ENCODE measurements at places on chromosomes 16 and 17. TPM values are rescaled to one million over a fixed set of nuclear protein-coding genes. Genes with fewer than 3 reads are reported as not detected.

- ATAC-seq, result no peak
Observed at GRCh38 chr17:77329741-77330531, 189.2 kb downstream of the SEC14L1 start.

DNA sequence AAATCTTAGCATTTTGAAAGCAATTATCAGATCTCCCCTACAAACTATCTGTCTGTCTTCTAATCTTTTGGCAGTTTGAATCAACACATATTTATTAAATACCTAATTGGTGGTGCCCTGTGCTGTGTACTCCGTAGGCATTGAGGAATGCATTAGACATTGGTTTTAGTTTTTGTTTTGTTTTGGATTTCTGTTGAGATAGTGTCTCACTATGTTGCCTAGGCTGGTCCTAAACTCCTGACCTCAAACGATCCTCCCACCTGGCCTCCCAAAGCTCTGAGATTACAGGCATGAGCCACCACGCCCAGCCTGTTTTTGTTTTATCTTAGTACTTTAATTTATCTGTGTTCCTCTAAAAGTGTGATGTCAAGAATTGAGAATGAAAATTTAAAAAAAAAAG lies 124.8 kb upstream of the RBL2 start:
- no peak for ATAC-seq

GRCh38 chr17:61240851-61241468 lies 158.7 kb upstream of the TBX2 start:
- ATAC-seq, result no peak

- ATAC-seq, result no peak
Observed at GRCh38 chr17:8188263-8188839, 1.6 kb downstream of the BORCS6 start.

DNA sequence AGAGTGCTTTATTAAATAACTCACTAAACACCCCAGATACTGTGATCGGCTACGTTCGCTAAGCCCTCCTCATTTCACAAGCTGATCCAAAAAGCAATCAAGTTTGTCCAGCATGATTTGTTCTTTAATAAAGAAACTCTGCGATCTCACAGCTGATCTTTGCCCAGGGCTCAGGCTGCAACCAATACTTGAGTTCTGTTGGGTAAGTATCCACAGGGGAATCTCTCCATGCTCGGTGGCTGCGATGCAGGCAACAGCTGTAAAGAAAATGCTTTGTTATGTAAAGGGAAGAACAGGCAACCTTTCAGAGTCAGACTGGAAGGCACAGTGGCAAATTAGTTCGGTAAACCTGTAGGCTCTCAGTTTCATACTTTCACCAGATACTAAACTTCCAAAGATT lies 67.5 kb downstream of the SHISA6 start:
- no peak for ATAC-seq

DNA sequence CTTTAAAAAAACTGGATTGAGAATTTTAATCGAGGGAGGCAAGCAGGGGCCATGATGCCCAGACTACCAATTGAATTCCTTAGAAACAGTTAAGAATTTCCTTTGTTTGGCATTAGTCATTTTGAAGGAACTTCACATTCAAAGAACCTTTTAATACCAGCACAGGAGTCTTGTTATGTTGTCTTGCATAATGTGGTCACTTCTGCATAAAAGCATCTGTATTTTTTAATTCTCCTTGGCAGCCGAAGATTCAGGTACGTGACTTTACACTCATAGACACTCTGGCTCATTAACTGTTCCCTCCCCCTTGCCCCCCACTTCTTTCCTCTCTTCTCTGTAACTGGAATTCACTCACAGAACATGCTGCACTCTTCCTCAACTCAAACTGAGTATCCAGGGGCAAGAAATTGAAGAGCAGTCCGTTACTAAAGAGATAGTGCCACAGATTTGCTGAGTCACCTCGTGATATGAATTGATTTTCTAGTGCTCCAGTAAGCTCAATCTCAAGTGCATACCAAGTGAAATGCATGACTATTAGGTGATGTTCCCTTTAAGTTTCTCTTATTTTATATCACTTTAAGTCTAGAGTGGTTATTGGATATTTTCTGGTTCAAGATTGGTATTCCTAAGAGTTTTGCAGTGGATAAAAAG lies 572.2 kb upstream of the SOX9 start:
- ATAC-seq, result no peak

DNA sequence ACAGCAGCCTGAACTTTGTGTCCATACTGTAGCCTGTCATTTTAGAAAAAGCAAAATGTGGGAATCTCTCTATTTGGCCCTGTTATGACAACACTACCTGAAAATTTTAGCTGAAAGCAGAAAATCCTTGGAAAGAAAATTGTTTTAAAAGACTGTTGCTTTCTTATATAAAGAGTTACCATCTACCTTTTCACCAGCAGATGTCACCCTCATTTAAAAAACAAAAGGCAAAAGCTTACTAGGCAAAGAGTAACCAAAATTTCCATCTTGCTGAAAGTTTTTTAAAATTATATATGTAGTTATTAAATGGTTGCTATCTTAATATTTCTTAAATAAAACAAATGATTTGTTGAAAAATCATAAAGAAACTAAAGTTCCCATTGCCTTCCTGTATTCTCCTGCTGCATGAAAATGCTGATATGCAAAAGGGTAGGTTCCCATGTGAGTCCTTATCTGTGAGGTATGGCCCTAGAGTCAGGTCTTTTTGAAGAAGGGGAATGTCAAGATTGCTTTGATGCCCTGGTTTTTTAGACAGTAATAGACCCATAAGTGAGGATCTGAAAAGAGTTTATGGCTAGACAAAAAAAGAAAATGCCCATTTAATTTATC lies 61.0 kb downstream of the TNRC6C start:
- ATAC-seq, result no peak

- no peak for ATAC-seq
Observed at GRCh38 chr17:40188694-40189093, 11.4 kb downstream of the RAPGEFL1 start.

- no peak for ATAC-seq
Observed at GRCh38 chr16:66741950-66742808, 9.2 kb downstream of the DYNC1LI2 start.

- ATAC-seq, result no peak
Observed at GRCh38 chr16:60810250-60810649, 1226.0 kb downstream of the CDH8 start.

GRCh38 chr17:50421308-50422051 lies 4.5 kb upstream of the ACSF2 start:
- ATAC-seq, result no peak

DNA sequence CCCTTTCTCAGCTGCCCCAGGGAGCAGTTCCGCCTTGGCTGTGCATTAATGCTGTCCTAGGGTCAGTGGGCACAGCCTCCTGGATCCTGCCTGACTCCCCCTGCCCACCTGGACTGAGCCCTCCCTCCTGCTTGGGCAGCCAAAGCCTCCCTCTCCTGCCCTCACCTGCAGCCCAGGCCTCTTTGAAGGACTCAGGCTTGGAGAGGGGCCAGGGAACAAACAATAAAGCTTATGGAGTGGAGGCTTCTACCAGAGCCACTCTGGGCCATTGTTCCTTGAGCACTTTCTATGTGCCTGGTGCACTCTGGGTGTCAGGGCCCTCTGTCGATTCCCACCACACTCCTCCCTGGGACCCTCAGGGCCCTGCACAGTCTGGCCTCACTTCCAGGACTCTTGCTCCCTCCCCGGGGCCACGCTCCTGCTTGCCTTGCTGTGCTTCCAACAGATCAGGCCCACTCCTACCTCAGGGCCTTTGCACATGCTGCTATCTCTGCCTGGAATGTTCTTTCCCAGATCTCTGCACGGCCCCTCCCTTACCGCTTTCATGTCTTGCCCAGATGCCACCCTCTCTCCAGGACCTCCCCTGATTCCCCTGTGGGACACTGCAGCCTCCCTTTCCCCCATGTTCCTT lies 5.0 kb downstream of the KCNJ12 start:
- no peak for ATAC-seq

DNA sequence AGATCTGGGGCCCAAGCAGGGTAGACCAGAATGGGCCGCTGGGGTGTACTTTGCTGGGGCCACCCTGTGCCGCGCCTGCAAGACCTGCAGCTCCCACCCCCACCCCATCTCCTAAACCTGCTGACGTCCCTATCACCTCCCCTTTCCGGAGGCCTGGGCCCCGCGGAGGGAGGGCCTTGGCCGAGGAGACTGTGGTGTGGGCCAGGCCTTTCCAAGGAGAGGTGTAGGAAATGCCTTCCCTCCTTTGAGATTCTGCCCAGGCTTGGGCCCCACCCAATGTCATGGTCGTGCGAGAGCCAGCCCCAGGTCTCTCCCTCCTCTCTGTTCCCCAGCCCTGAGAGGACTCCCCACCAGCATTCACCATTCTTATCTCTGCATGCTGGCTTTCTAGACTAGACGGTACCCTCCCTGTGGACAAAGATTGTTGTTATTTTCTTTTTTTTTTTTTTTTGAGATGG lies 3.9 kb upstream of the WFIKKN2 start:
- ATAC-seq, result no peak

DNA sequence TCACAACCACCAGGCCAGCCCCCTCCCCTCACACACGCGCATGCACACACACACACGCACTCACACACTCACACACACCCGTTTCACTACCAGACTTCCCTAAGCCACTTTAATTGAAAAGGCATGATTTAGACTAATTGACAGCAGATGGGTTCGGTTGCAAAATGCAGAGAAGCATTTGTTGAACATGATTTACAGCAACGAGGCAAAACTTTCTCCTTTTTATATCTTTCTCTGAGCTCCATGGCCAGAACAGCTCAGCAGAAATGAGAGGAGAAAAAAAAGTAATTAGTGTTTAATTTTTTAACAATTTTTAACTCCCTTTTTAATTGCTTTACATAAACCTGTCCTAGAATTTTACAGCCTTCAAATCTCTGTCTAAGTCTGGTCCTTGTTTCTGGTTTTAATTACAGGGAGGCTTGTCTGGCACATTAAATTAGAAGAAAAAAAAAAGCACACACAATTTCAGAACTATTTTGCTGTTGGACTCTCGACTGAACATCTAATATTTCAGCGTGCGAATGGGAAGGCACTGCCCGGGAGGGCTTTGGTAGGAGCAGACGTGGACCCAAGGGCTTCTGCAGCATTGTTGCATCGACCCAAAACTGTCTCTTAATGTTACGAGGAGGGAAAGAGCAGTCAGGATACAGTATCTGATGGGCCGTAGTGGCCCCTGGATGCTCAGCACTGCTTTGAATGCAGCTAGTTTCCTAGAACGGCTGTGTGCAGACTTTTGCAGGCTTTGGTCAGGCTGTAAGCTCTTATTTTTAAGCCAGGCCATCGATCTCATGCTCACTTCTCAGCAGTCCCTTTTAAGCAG lies 255.9 kb downstream of the SOX9 start:
- ATAC-seq, result no peak

DNA sequence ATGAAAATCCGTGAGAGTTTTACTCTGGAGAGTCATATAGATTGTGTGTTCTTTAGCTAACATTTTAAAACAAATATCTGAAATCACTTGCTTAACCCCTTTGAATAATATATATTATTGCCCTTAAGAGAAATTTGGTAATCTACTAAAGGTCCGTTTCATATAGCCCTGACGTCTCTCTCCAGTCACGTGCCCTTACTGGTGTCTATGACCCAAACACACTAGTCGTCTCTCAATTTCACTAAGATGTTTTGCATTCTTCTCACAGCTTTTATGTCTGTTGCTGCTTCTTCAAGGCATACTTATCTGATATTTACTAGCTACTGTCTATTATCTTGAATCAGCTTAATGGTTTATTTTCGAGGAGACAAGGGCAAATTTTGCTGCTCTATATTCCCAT lies 409.9 kb downstream of the KCNJ18 start:
- ATAC-seq, result no peak

GRCh38 chr17:1123393-1123831 lies 56.4 kb downstream of the ABR start:
- ATAC-seq, result no peak

DNA sequence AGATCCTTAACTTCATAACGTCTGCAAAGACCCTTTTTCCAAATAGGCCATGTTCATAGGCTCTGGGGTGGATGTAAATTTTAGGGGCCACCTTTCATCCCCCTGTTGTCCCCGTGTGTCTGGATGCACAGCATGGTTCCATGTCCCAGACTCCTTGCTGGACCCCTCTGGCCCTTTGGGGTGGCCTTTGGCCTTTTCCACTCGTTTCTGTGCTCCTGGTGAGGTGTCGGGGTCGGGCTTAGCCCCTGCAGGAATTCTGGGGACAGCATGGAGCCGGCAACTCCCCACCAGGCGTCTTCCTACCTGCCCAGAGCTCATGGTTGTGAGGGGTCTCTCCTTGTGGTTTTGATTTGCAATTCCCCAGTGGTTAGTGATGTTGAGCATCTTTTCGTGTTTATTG lies 183.5 kb downstream of the SEC14L1 start:
- no peak for ATAC-seq

- no peak for ATAC-seq
Observed at GRCh38 chr17:57902117-57902799, 52.4 kb upstream of the MRPS23 start.

DNA sequence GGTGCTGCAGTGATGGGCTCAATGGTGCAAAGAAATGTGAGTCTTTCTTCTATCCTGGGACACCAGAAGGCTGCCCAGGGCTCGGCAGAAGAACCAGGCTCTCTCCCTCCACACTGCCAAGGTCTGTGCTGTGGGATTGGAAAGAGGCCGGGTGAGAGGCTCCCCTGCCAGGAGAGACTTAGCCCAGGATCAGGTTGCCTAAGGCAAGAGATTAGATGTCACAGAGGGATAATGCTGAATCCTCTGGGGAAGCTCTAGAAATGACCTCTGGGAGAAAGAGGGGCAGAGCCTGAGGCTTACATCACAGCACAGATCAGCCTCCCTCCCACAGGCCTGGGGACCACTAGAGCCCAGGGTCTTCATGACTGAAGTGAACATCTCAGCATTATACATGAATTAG lies 5.7 kb upstream of the DOC2B start:
- ATAC-seq, result no peak

- no peak for ATAC-seq
Observed at GRCh38 chr16:68404736-68405345, 43.5 kb downstream of the SMPD3 start.

DNA sequence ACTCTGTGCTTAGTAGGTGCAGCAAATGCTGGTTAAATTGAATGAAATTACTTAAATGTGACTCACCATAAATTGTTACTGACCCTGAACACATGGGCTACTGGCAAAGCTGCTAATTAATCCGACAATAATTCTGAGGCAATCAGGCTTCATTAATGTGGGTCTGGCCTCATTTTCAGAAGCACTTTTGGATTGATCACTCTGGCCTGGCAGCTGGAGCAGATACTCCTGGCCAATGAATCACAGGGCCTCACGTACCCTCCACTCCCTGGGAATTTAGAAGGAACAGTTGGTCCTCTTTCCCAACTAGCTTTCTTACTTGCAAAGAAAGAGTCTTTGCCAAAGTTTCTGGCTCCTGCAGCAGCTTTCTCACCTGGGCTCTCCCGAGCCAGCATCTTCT lies 162.0 kb upstream of the ZKSCAN2 start:
- ATAC-seq, result no peak

- ATAC-seq, result no peak
Observed at GRCh38 chr16:47626246-47626645, 165.1 kb downstream of the PHKB start.

- ATAC-seq, result no peak
Observed at GRCh38 chr16:67389911-67390815, 3.1 kb downstream of the TPPP3 start.

The RAPGEFL1 gene
- total RNA-seq, result 3.6 TPM

The PLA2G10 gene
- not detected for total RNA-seq

The HBZ gene
- total RNA-seq, result not detected

The CASKIN1 gene
- total RNA-seq, result 0.35 TPM

The CCDC78 gene
- total RNA-seq, result 0.13 TPM

The MRPL58 gene
- total RNA-seq, result 45.9 TPM

The PRSS27 gene
- total RNA-seq, result 0.67 TPM

The TP53TG3F gene
- total RNA-seq, result not detected

The FBXW10 gene
- total RNA-seq, result not detected

Measured in gastroesophageal sphincter (tissue), 4 donors.